ENCODE measurements at places on chromosomes 3 and 15.

DNA sequence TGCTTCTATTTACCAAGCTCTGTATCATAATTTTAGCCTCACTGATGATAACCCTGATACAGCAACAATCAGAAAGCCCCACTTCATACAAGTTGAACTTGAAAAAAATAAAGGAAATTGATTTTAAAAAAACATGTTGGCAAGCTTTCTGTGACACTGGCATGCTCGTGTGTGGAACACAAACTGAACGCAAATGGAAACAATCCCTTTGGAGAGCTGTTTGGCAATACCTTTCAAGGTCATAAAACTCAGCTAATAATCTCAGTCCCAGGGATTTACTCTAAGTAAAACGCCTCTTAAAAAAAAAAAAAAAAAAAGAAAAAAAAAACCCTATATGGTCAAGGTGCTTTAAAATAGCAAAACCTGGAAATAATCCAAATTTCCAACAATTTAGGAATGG lies 166.7 kb upstream of the BCL6 start:
- no peaks in the 10 kb centered on the region for H3K27me3 ChIP-seq
- peak overlapping the region; percentile 79 for H3K27ac ChIP-seq
- DNase-seq, result no peak
- H3K4me1 ChIP-seq, result peaks cover 50% of the 10 kb centered on the region
- no peaks in the 10 kb centered on the region for H3K36me3 ChIP-seq

DNA sequence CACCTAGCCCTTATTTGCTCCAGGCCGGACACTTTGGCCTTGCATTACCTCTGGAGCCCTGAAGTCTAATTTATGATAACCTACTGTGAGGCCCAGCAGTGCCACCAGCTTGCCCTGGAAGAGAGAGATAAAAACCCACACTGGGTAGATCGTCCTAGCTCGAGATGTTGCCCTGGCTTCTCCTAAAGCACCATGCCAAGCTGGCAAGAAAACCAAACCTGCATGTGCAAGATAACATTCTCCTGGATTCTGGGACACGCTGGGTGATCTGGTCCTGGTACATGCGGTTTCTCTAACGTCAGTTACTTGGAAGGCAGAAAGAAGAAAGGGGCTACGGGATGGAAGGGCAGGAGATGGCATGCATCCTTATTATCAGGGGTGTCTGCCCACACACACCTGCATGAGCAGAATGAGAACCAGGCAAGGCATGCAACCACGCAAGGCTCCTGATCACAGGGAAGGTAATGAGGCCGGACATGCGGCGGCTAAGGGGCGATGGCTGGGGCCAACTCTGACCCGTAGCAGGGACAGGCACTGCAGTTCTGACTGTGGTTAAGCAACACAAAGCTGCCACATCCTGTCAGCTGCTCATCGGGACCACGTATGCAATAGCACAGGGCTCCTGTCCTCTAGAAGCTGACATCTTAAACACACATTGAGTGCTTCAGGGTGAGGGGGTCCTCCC lies 73.0 kb downstream of the OXNAD1 start:
- no peaks in the 10 kb centered on the region for H3K27me3 ChIP-seq
- H3K4me1 ChIP-seq, result peaks cover 12% of the 10 kb centered on the region
- no peak overlapping the region for H3K27ac ChIP-seq
- H3K36me3 ChIP-seq, result no peaks in the 10 kb centered on the region
- H3K4me3 ChIP-seq, result no peak overlapping the region
- DNase-seq, result no peak

DNA sequence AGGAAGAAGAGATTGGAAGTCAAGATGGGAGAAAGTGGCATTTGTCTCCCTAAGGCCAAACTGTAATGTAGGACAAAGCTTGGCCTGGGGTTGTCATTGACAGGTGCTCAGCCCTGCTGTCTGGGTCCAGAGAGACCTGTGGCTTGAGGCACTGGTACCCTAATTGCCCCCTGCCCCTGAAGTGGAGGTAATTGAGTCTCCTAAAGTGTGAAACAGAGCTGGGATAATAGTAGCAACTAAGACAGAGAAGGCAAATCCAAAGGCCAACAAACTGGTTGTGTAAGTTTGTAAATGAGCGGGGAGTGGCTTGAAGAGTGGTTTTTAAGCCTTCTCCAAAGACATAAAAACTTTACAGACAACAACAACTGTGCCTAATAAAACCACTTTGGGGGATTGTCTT lies 264.2 kb upstream of the ROPN1 start:
- H3K4me3 ChIP-seq, result no peak overlapping the region
- H3K27me3 ChIP-seq, result no peaks in the 10 kb centered on the region
- no peak for DNase-seq
- no peaks in the 10 kb centered on the region for H3K36me3 ChIP-seq
- H3K27ac ChIP-seq, result no peak overlapping the region
- H3K4me1 ChIP-seq, result peaks cover 15% of the 10 kb centered on the region

DNA sequence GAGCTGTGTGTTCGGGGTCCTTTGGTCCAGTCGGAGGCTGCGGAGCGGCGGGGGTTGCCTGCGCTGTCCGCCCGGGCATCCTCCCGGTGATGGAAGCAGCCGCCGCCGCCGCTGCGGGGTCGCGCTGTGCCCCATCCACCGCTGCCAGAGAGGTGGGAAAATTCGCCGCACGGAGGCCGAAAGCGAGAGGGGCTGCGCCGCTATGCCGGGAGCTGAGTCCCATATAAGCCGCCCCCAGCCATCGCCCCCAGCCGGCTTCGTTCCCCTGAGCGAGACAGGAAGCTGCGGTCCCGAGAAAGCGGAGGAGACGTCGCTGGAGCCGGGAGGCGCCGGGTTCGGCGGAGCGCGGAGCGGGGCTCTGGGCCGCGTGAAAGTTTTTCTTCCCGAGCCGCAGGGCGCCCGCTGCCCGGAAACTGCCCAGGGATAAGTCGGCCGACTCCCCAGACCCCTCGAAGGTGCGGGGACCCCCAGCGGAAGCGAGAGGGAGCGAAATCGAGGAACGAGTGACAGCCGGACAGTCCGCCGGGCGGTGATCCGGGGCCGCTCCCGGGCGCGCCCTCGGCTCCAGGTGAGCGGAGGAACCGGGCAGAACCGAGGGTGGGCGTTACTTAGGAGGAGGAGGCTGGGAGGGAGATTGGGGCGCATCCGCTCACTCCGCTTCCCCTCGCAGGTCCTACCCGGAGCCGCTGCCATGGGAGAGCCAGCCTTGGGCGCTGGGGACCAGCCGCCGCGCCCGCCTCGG lies 574 bp downstream of the CHST2 start:
- H3K4me1 ChIP-seq, result no peaks in the 10 kb centered on the region
- no peak overlapping the region for H3K27ac ChIP-seq
- peak overlapping the region; percentile 74 for H3K4me3 ChIP-seq
- H3K27me3 ChIP-seq, result peaks cover 21% of the 10 kb centered on the region
- DNase-seq, result no peak

DNA sequence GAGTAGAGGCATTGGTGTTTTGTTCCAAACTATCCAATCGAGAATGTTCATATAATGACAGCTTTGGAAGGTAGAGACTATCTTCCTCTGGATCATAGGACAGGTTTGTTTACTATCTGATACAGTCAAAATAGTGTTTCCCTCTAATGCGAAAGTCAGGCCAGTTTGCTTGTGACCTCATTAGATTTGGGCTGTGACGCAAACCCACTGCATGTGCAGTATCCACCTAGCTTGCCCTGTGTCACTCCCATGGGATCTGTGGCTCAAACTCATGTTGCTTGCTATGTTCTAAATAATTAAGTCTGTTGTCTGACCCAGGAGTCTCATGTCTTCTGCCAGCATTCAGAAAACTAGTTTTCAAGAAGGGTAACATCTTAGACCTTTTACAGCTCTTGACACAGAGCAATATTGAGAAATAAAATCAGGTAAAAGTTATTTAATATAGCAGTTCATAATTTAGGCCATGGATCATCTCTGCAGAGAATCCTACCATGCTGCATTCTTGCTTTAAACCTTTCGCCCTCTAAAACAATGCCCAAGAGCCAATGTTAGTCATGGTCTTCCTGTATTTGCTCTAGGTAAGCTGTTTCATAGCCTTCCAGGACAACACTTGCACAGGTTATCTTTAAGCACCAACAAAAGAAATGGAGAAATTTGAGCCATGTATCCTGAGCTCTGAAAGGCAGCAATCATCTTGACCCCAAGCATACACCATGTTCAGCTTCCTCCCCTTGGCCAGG lies 26.4 kb downstream of the NIT2 start:
- no peaks in the 10 kb centered on the region for H3K4me1 ChIP-seq
- H3K27me3 ChIP-seq, result no peaks in the 10 kb centered on the region
- H3K4me3 ChIP-seq, result no peak overlapping the region
- no peak for DNase-seq
- H3K36me3 ChIP-seq, result no peaks in the 10 kb centered on the region

Measured in gastrocnemius medialis (tissue), 4 donors.